Upper lobe of left lung (tissue), 6 donors: ENCODE measurements at places on chromosomes 13 and 19. TPM values are rescaled to one million over a fixed set of nuclear protein-coding genes. Genes with fewer than 3 reads are reported as not detected.

- no peak for DNase-seq
- H3K27me3 ChIP-seq = peaks cover 4% of the 10 kb centered on the region
- no peak overlapping the region for H3K4me3 ChIP-seq
- H3K36me3 ChIP-seq = no peaks in the 10 kb centered on the region
- no peaks in the 10 kb centered on the region for H3K4me1 ChIP-seq
Measured at GRCh38 chr19:3780786-3781304, 5.3 kb downstream of the MATK start.

GRCh38 chr19:53819861-53820260 is 4.3 kb downstream of the NLRP12 start:
- no peaks in the 10 kb centered on the region for H3K4me1 ChIP-seq
- H3K27ac ChIP-seq = no peak overlapping the region
- no peak for DNase-seq
- H3K4me3 ChIP-seq = no peak overlapping the region

GRCh38 chr19:374183-374885 is 29.7 kb upstream of the MIER2 start:
- H3K36me3 ChIP-seq = no peaks in the 10 kb centered on the region
- no peaks in the 10 kb centered on the region for H3K27me3 ChIP-seq
- H3K4me3 ChIP-seq = no peak overlapping the region
- H3K4me1 ChIP-seq = no peaks in the 10 kb centered on the region
- H3K27ac ChIP-seq = no peak overlapping the region

DNA sequence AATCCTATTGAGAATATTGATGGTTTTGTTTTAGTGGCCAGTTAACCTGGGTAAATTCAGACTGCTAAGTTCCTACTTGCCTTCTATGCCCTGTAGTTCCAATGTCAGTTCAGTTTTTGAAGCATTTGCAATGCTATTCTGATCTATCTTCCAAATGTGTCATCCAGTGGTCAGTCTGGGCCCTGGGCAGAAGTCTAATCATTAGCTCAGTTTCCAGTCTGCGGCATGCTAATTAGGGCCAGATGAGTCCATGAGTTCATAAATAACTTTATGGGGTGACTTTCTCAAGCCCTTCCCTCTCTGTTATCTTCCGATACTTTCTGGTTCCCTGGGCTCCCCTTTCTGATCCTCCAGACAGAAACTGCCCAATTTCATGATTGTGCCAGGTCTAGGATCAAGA is 32.7 kb downstream of the FAM187B start:
- H3K36me3 ChIP-seq = no peaks in the 10 kb centered on the region
- peaks cover 8% of the 10 kb centered on the region for H3K4me1 ChIP-seq
- no peak overlapping the region for H3K27ac ChIP-seq
- no peaks in the 10 kb centered on the region for H3K27me3 ChIP-seq
- no peak for DNase-seq

DNA sequence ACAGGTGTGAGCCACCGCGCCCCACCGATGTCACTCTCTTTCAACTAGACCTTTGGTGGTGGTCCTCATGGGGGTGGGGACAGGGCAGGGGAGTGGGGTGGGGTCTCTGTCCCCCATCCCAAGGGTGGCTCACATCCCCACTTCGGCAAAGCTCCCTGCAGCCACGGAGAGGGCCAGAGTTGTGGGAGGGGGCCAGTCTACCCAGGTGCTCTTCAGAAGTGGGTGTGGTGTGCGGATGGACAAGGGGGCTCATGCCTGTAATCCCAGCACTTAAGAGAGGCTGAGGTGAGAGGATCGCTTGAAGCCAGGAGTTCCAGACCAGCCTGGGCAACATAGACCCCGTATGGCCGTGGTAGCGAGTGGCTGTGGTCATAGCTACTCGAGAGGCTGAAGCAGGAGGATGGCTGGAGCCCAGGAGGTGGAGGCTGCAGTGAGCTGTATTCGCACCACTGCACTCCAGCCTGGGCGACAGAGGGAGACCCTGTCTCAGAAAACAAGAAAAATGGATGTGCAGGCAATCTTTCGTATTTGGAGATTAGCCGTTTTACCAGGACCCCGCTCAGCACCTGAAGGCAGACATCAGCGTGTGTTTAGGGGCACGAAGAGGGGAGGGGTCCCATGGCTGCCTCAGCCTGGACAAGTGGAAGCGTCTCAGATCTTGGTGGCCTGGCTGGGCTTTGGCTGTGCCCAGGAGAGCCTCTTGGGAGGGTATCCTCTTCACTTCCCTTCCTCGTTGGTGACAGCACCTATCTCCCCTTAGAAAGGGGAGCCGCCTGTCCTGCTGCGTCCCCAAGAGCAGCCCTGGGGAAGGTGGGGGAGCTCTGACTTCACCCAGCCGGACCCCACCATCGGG is 846 bp downstream of the TGFBR3L start:
- peak overlapping the region; percentile 49 for H3K4me3 ChIP-seq
- no peak overlapping the region for H3K27ac ChIP-seq
- no peaks in the 10 kb centered on the region for H3K27me3 ChIP-seq
- peak; percentile 15 for DNase-seq
- peaks cover 30% of the 10 kb centered on the region for H3K36me3 ChIP-seq

GRCh38 chr13:53150568-53150967 is 122.0 kb downstream of the OLFM4 start:
- H3K4me3 ChIP-seq = no peak overlapping the region
- no peaks in the 10 kb centered on the region for H3K4me1 ChIP-seq
- H3K36me3 ChIP-seq = no peaks in the 10 kb centered on the region
- no peak overlapping the region for H3K27ac ChIP-seq
- H3K27me3 ChIP-seq = no peaks in the 10 kb centered on the region

GRCh38 chr13:94345374-94346195 is 133.9 kb downstream of the DCT start:
- DNase-seq = no peak
- H3K27me3 ChIP-seq = no peaks in the 10 kb centered on the region
- no peak overlapping the region for H3K4me3 ChIP-seq

- H3K36me3 ChIP-seq = no peaks in the 10 kb centered on the region
- H3K27ac ChIP-seq = no peak overlapping the region
- no peak overlapping the region for H3K4me3 ChIP-seq
- no peaks in the 10 kb centered on the region for H3K4me1 ChIP-seq
- no peaks in the 10 kb centered on the region for H3K27me3 ChIP-seq
- DNase-seq = no peak
Measured at GRCh38 chr13:60431108-60431700, 34.2 kb downstream of the TDRD3 start.

DNA sequence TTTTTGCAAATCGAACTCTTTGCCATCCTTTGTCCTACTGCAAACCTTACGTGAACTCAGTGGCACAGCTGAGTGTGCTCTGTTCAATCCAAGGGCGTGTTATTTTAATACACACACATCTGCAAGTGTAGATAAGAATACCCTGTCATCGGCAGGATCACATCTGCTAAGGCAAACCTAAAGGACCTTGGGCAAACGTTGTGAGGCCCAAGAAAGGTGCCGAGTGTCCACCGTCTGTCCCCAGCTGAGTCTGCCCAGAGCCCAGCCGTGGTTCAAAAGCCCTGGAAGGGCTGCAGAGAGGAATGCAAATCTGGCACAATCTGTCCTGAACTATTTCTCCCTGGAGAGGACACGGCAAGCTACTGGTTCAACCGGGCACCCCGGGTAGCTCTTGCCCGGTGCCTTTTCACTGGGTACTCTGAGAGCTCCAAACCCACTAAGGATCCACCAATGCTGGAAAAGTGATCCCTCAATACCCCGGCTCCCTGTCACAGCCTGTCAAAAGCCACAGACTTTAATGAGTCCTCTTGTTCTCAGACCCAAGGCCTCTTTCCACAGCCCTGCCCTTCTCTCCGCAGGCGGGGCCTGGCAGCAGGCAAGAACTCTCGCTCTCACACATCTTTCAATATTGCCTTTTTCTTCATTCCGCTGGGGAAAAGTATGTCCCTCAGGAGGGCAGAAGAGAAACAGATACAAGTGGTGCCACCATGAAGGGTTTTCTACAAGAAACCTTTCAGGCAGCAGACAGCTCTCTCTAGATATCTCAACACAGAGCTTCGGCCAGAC is 17.0 kb downstream of the SLC7A1 start:
- no peaks in the 10 kb centered on the region for H3K36me3 ChIP-seq
- H3K27ac ChIP-seq = no peak overlapping the region
- DNase-seq = no peak
- no peak overlapping the region for H3K4me3 ChIP-seq
- H3K27me3 ChIP-seq = no peaks in the 10 kb centered on the region

DNA sequence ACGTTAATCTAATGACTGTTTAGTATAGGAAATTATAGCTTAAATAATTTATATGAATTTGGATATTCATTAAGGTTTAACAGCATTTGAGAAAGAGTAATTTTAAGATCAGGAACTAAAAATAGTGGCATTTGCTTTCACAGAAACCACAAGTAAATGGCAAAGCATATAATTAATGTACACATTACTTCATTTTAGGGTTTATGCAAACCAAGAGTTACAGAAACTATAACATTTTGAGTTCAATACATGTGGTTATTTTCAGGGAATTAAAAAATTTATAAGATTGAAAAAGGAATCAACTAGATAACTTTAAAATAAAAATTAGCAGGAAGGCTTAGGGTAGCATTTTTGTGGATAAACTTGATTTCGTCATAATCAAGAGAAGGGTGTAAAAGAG is 151.7 kb upstream of the MIR17HG start:
- no peaks in the 10 kb centered on the region for H3K36me3 ChIP-seq
- no peaks in the 10 kb centered on the region for H3K27me3 ChIP-seq
- DNase-seq = no peak
- no peak overlapping the region for H3K27ac ChIP-seq
- no peaks in the 10 kb centered on the region for H3K4me1 ChIP-seq

- H3K27ac ChIP-seq = peak overlapping the region; percentile 91
- peaks cover 43% of the 10 kb centered on the region for H3K4me1 ChIP-seq
- no peaks in the 10 kb centered on the region for H3K27me3 ChIP-seq
- DNase-seq = no peak
Measured at GRCh38 chr19:14441041-14441938, 8.2 kb downstream of the PKN1 start.

- no peak overlapping the region for H3K27ac ChIP-seq
- no peaks in the 10 kb centered on the region for H3K36me3 ChIP-seq
- no peak for DNase-seq
Measured at GRCh38 chr13:49213539-49213938, 6.6 kb upstream of the MLNR start.

- no peaks in the 10 kb centered on the region for H3K4me1 ChIP-seq
- DNase-seq = no peak
- H3K4me3 ChIP-seq = no peak overlapping the region
- H3K27ac ChIP-seq = no peak overlapping the region
- H3K27me3 ChIP-seq = no peaks in the 10 kb centered on the region
Measured at GRCh38 chr13:59471106-59471505, 692.6 kb downstream of the DIAPH3 start.

KLHL1 gene
- total RNA-seq = not detected

TMEM238 gene
- 27.9 TPM for total RNA-seq

RPS19 gene
- 1,175 TPM for total RNA-seq

TUBB4A gene
- total RNA-seq = not detected

DBP gene
- total RNA-seq = 7.0 TPM

PNMA8B gene
- 2.7 TPM for total RNA-seq
